ENCODE measurements at places on chromosomes 4 and X.
A peak's percentile ranks its signal among the peaks of the same experiment; 100 is the strongest.

- H3K27ac ChIP-seq = no peak overlapping the region
- H3K36me3 ChIP-seq = peaks cover 3% of the 10 kb centered on the region
- H3K27me3 ChIP-seq = no peaks in the 10 kb centered on the region
- peaks cover 37% of the 10 kb centered on the region for H3K4me1 ChIP-seq
- DNase-seq = no peak
Measured at GRCh38 chr4:24559889-24560288, 24.5 kb downstream of the DHX15 start.

DNA sequence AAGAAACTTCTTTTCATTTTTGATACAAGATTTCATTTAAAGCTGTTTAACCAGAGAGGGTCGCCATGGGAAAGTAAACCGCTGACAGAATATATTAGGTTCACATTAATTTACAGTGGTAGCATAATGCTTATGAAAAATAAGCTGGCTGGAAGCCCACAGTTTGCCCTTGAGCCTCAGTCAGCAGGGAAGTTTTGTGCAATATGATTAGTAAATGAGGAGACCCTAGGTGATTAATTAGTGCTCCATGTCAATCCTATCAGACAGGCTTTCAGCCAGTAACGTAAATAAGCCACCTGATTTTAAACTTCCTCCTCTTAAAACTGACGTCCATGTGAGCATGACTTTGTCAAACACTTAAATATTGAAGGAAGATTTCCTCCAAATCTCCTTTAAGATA is 134.2 kb downstream of the TSPAN5 start:
- H3K27me3 ChIP-seq = no peaks in the 10 kb centered on the region
- H3K36me3 ChIP-seq = no peaks in the 10 kb centered on the region
- H3K27ac ChIP-seq = no peak overlapping the region
- no peak overlapping the region for H3K4me3 ChIP-seq
- 0 out of 2 replicates have a peak, but pooled peaks cover 8% of the 10 kb centered on the region for H3K4me1 ChIP-seq

- H3K36me3 ChIP-seq = no peaks in the 10 kb centered on the region
- H3K27ac ChIP-seq = no peak overlapping the region
- no peaks in the 10 kb centered on the region for H3K4me1 ChIP-seq
- no peaks in the 10 kb centered on the region for H3K27me3 ChIP-seq
Measured at GRCh38 chrX:150416469-150416868, 53.4 kb downstream of the MAMLD1 start.

DNA sequence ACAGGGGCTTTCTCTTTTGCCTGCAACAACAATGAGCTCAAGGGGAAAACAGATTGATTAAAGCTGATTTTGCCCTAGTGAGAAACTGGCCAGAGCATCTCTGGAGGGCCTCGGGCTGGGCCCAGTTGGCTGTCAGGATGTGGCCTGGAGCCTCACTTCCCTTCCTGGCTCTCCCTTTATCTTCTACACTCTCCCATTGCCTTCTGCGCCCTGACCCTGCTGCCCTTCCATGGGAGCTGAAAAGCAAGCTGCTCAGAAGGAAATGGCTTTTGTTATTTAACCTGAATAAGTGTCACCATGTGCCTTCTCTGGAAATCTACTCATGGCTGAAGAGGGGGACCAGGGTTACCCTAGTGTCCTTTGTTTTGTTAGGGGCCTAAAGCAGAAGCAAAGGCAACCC is 43.8 kb downstream of the NHSL2 start:
- H3K27me3 ChIP-seq = no peaks in the 10 kb centered on the region
- no peak overlapping the region for H3K27ac ChIP-seq
- DNase-seq = no peak
- H3K4me1 ChIP-seq = 0 out of 2 replicates have a peak, but pooled peaks cover 5% of the 10 kb centered on the region
- H3K4me3 ChIP-seq = no peak overlapping the region

DNA sequence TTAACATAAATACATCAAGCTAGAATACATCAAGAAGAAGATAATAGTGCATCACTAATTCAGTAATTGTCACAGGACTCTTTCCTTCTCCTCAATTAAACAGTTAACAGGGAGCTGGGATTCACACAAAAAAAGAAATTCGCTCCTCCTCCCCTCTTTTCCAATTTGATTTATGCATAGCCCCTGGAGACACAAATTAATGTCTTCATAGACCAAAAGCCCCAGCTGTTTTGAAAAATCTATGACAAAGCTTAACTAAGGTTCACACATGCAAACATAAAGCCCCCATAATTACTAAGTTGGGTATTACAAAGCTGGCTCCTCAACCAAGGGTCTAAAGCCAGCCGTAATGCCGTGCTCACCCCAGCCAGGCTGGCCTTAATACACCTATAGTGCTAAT is 61.2 kb downstream of the ENOX2 start:
- no peak overlapping the region for H3K4me3 ChIP-seq
- H3K4me1 ChIP-seq = peaks cover 10% of the 10 kb centered on the region

DNA sequence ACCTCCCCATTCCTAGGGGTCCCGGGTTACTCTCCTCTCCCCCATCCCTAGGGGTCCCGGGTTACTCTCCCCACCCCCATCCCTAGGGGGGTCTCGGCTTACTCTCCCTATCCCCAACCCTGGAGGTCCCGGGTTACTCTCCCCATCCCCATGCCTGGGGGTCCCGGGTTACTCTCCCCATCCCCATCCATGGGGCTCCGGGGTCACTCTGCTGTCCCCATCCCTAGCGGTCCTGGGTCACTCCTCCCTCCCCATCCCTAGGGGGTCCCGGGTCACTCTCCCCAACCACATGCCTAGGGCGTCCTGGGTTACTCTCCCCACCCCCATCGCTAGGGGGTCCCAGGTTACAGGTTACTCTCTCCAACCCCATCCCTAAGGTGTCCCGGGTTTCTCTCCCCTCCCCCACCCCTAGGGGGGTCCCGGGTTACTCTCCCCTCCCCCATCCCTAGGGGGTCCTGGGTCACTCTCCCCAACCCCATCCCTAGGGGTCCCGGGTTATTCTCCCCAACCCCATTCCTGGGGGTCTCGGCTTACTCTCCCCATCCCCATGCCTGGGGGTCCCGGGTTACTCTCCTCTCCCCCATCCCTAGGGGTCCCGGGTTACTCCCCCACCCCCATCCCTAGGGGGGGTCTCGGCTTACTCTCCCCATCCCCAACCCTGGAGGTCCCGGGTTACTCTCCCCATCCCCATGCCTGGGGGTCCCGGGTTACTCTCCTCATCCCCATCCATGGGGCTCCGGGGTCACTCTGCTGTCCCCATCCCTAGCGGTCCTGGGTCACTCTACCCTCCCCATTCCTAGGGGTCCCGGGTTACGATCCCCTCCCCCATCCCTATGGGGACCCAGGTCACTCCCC is 821 bp downstream of the ASMTL start:
- H3K4me3 ChIP-seq = peak overlapping the region; percentile 98
- DNase-seq = peak; percentile 47
- no peaks in the 10 kb centered on the region for H3K4me1 ChIP-seq
- H3K27me3 ChIP-seq = no peaks in the 10 kb centered on the region

DNA sequence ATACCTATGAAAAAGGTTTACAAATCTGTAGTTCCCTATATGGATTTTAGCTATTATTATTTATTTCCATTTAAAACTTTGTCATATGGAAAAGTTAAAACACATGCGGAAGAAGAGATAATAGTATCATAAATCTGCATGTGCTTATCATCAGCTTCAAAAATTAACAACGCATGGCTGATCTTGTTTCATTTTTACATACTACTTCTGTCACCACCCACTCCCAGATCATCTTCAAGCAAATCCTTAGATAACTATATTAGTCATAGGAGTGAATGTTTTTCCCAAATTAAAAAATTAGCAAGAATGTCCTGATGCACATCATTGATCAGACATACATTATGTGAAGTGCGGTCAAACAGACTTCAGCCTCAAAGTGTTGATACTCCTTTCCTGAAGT is 24.6 kb upstream of the MOB1B start:
- no peaks in the 10 kb centered on the region for H3K27me3 ChIP-seq
- no peak overlapping the region for H3K4me3 ChIP-seq
- DNase-seq = no peak
- no peaks in the 10 kb centered on the region for H3K4me1 ChIP-seq

GRCh38 chr4:162241857-162242256 is 78.1 kb upstream of the FSTL5 start:
- H3K4me1 ChIP-seq = no peaks in the 10 kb centered on the region
- H3K4me3 ChIP-seq = no peak overlapping the region
